ENCODE measurements at places on chromosomes 12 and 14. TPM values are rescaled to one million over a fixed set of nuclear protein-coding genes. Genes with fewer than 3 reads are reported as not detected.

- no peak for DNase-seq
Observed at GRCh38 chr12:130481392-130481879, 143.7 kb downstream of the PIWIL1 start.

DNA sequence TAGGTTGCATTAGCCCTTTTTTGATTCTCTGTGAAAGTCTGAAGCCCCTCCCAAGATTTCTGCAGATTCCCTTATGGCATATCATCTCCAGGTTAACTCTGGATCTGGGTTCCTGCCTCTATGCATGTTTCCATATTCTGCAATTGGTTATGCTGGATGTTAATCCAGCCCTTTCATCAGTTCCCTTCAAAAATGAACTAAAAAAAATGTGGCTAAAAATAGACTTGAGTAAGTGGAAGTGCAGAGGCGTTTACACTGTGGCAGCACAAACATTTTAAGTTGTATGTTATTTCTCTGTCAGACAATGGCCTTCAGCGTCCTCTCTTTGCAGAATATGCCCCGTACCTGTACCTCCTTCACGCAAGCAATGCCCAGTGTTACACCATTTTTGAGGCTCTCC is 11.4 kb downstream of the MGST1 start:
- DNase-seq = no peak

DNA sequence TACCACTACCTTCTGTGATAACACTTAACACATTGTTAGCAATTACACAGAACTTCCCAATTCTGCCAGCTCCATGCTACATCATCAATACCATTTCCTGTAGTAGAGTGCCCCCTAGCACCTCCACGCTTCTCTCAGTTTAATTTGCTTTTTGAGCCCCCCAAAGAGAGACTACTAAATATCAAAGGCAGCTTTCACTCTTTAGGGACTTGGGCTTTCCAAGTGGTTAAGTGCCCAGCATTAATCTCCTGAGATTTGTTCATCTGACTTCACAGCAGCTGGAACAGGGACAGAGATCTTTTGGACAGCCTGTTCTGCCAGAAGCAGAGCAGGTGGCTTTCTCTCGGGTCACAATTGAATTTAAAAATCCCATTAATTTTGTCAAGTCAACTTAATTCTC is 954.9 kb downstream of the DIO2 start:
- no peak for DNase-seq

The FKBP11 gene
- 7.0 TPM for total RNA-seq

- DNase-seq = no peak
Observed at GRCh38 chr14:61602003-61602732, 93.1 kb upstream of the HIF1A start.

DNA sequence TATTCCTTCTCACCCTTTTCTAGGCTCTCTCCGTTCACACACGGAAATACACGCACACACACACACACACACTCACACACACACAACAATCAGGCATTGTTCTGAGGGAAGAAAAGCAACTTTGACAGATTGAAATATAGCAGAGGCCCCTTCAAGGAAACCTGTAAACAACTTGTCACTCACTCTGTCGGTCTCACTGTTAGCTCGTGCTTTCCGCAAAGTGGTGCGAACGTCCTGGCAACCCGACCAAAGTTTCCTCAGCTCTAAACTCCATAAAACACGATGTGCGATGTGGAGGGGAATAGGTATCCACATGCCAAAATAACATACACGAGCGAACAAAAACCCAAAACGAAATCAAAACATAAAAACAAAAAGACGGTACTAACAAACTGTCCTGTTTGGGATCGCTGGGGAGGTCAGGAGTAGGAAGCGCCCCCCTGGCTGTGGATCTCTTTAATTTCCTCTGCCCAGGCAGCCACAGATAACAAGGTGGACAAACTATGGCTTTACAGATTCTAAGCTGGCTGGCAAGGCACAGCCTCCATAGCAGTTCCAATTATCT is 822 bp upstream of the SOX5 start:
- DNase-seq = peak; percentile 19

DNA sequence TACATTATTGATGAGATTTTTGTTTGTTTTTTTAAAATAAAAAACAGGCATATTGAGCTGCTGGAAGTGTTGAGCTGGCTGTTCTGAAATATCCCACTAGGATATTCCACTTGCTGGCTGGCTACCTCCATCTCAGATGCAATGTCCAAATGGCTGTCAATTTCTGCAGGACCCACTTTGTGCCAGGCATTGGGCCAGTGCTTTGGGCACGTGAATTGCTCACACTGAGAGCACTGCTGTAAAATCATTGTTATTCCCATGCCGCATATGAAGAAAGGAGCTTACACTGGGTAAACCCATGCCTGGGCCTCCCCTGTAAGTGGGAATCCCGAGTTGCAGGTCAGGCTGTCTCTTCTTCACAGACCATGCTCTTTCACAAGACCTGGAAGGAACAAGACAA is 56.7 kb downstream of the RGS6 start:
- DNase-seq = no peak

DNA sequence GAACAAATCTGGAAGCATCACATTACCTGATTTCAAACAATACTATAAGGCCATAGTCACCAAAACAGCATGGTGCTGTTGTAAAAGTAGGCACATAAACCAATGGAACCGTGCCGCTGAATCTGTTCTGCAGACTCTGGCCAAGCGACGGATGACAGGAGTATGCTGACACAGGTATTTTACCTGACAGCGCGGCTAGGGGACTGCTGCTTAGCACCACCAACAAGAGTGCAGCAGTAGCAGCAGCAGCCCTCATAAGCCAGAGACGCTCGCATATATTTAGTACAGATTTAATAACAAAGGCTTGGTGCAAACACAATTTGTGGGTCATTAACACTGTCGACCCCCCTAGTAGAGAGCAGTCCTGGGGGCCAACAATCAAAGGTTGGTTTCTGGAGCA is 677.6 kb upstream of the LMO3 start:
- no peak for DNase-seq

DNA sequence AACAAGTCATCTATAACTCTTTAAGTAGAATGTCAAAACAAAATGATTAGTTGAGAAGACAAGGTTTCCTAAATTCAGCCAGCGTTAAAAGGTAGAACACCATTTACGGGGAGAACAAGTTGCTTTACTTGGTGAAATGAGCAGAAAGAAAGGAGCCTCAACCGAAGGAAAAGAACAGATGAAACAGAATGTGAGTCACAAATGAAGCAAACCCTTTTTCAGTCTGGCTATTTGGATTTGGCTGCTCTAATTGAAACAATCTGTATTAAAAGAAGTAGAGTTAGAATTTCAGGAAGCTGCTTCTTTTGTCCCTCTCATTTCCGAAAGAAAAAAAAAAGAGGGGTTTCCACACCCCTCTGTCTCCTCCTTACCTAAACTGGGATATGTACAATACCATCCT is 34.6 kb downstream of the CEP128 start:
- no peak for DNase-seq

DNA sequence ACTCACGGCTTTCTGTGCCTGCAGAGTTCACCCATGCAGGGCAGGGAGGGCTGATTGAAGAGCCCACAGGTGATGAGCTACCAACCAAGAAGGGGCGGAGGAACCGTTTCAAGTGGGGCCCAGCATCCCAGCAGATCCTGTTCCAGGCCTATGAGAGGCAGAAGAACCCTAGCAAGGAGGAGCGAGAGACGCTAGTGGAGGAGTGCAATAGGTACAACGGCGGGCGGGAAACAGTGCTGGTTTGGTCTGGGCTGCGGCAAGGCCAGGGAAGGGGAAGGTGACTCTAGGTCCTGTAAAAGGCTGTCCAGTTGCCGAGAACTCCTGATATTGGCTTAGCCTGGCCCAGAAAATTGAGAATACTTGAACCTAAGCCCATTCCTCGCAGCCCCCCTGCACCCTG is 15.2 kb downstream of the HNF1A start:
- DNase-seq = no peak
